ENCODE measurements at places on chromosomes 16 and 17.

- no peak for DNase-seq
Measured at GRCh38 chr16:88968589-88969280, 8.3 kb downstream of the CBFA2T3 start.

DNA sequence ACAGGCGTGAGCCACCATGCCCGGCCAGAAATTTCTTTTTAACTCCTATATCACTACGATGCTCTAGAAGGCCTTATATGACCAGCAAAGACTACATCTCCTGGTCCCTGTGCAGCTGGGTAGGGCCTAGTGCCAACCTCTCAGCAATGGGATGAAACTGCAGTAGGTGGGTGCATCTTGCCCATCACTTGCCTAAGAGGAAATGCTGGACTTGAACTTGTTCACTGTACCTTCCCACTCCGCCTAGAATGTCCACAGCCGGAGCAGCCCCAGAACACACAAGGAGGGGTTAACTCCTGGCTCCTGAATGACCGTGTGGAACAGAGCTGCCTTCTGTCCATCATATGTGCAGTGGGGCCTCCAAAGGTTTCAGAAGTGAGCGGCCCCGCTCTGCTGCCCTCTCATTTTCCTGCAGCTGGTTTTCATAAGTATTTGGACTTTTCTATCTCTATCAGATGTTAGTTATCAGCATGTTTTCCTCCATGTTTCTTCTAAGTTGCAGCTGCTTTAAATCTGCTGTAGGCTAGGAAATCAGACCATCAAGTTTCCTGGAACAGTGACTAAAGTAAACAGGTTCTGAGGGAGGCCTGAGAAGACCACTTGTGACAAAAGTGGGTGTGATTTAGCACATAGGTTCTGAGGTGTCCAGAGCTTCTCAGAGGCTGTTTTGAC, 52.5 kb downstream of the WSB1 start:
- no peak for DNase-seq

DNA sequence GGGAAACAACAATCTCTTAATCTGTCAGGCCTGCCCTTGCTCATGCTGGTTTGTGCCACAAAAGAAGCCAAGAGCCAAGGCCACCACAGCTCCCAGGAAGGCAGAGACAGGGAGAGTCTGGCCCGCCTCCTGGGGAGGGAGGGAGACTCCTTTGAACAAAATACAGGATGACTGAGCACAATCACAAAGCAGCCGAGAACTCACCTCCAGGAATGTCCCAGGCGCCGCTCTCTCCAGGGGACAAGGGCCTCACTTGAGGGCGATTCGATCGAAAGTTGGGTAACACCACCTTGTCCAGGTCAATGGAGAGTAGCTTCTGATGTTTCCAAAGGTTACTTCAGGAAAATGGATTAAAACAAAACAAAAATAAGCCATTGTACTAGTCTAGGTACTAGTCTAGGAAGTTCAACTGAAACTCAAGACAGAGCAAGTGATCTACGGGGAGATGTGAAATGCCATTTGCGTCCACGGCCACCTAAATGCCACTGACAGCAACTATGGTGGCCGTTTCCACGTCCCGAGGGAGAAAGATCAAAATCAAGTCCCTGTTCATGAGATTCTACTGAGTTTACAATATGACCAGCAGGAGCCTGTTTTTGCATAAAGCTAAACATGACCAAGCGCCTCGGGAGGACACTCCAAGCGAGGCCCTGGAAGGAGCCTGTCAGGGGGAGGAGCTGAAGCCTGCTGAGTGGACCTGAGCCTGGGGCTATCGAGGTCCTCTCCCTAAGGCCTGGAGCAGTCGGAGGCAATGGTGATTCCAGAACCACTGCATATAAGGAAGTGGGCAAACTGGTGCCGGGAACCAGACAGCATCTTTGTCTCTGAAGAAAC, 13.4 kb upstream of the SLC38A8 start:
- DNase-seq, result no peak

GRCh38 chr16:54503011-54503855, 216.6 kb upstream of the IRX3 start:
- peak; percentile 49 for DNase-seq

DNA sequence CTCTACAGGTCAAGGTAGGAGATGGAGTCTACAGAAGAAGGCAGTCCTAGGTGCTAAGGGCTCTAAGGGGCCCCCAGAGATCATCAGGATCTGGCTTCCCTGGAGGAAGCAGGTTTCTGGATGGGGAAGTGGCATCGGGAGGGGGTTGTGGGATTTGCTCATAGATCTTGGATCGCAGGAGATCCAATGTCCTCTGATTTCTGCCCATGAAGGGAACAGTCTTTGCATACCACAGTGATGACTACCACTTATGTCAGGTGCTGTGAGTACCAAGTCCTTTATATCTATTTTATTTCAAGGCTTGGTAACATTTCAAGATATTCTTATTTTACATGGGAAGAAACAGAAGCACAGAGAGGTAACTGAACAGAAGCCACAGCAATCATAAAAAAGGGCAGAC, 164.0 kb downstream of the RGS9 start:
- DNase-seq, result no peak

DNA sequence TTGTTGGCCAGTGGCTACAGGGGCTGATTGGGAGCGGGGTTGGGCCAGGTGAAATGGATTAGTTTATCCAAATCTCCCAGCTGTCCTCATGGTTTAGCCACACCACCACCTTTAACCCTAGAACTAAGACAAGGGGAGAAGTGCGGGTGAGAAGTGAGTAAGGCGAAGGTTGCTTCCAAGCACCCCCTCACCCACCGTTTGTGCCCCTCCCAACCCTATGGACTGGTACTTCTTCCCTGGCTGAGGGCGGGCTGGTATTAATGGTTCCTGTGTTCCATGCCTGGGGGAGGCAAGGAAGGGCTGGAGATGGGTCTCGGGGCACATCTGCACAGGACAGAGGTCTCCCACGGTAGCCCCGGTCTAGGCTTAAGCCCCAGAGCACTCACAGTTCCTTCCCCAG, 25.1 kb downstream of the NT5M start:
- no peak for DNase-seq

- DNase-seq, result peak; percentile 67
Measured at GRCh38 chr17:7443499-7444485, 1.1 kb upstream of the CHRNB1 start.

DNA sequence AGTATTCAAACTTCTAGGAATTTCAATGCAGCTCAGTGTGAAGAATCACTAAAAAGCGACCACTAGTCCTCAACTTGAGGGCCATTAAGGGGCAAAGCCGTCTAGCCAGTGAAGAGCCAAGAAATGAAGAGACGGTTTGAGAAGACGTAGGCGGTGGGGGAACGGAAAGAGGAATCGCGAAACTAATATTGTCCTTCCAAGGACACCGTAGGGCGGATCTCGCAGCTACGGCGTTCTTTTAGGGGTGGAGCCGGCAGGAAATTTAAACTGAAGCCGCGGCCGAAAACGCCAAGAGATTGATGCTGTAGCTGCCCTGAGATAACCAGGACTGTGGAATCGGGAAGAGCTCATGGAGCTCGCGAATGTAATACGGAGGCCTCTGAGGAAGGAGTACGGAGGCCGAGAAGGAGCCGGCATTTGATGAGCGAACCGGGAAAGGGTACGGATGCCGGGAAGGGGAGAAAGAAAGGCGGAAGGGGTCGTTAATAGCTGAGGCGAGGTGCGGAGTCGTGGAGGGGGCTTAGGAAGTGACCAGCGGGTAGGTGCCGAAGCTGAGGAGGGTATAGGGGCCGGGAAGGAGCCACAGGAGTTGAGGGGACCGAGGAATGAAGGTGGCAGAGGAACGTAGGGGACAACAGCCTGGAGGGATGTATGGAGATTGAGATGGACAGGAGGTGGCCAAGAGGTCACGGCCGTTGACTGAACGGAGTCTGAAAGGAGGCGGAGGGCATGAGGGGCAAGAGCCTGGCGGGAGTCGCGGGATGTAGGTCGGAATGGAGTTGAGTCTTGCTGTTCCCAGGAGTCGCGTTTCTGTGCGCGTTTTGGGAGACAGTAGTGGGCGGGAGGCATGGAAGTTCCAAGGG, at the start of gene DBF4B:
Gene DBF4B (plus strand): TSS at position 265 of the 863 bp plus-strand sequence. CDS start 156 bp downstream, at position 421.
- DNase-seq, result peak; percentile 92

All from fibroblast of upper back skin (primary cell).